ENCODE measurements at places on chromosomes 3 and 15.

DNA sequence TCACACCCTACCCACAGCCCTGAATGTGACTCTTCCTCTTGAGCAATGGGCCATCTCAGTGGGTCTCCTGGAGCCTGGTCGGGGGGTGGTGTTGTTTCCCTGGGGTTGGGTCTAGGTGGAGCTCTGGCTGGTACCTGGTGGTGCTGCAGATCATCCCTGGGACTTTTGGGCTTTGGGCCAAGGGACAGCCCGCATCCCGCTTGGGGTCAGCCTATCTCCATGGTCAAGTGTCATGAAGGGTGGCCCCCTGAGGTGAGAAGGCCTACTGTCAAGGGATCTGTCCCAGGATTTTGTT lies 202.0 kb downstream of the UBE3A start:
- DNase-seq: no peak

DNA sequence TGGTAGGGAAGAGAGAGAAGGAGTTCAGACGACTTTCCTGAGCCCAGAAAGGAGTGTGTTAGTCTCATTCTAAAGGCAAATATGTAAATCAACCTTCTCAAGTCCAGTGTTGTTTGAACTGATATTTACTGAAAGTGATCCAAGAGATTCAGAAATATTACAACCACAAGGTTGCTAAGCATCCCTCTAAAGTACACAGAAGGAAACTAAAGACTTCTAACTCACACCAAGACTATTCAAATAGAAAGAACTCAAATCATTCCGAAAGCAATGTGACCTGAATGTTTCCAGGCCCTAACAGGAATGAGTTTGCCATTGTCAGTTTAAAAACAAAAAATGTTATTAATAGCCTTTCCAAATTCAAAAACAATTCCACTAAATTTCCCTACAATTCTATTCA lies 56.9 kb upstream of the VGLL3 start:
- no peak for DNase-seq

GRCh38 chr15:89556413-89557262 lies 18.6 kb upstream of the TICRR start:
- peak; percentile 18 for DNase-seq

GRCh38 chr3:52907497-52907896 lies 10.1 kb upstream of the STIMATE start:
- no peak for DNase-seq

DNA sequence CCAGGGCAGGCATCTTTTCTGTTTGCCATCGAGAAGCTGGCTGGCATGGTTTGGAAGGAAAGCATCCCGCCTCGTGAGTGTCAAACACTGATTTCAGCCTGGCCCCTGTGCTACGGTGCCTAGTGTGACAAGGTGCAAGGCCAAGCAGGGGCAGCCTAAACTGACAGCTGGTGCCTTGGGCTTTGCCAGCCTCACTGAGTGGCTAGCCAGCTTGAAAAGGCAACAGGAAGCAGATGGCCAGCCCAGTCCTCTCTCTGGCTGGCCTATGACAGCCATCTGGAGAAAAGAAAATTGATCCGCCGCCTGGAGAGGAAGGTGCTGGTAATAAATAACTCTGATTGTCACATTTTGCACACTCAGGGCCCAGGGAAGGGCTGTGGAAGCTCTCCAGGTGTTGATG lies 52.2 kb downstream of the C3orf85 start:
- no peak for DNase-seq

GRCh38 chr15:68687136-68687735 lies 108.4 kb downstream of the CORO2B start:
- DNase-seq: no peak

DNA sequence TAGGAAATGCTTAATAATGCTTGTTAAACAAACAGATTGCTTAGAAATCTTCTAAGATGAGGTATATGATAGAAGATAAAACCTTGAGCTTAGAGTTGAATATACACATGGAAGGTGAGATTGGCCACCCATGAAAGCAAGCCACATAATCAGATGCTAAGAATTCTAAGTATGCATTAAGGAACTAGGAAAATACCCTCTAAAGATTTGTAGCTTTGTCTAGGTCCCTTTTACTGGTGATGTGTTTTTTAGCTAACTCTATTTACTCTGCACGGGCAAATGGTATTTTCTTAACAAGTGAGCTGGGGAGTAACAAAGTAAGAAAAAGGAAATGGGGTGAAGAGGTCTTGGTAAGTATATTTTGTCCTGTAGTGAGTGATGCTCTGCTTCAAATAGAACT lies 310.3 kb downstream of the OXSM start:
- DNase-seq: no peak

- DNase-seq: no peak
These were observed 453.3 kb downstream of the ROBO1 start for GRCh38 chr3:79314544-79314943.

- no peak for DNase-seq
These were observed 4.9 kb upstream of the CHRNA3 start for GRCh38 chr15:78625606-78626280.

GRCh38 chr15:36330598-36330997 lies 248.8 kb upstream of the CDIN1 start:
- DNase-seq: no peak

DNA sequence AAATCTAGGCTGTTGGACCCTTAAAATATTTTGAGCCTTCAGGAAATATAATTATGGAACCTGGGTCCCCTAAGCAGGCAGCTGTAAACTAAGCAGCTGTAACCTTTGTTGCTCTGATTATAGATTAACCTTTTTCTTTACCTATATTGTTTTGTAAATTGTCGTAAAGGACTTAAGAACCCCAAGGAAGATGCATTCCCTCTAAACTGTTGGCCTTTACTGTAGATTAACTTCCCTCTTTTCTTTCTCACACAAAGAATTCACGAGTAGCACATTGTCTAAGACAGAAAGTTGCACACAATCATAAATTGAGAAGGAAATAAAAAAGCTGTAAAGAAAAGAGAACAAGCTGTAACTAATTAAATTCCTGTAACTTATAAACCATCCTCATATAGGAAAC lies 877.3 kb downstream of the ROBO2 start:
- no peak for DNase-seq

All from stimulated activated naive CD8-positive, alpha-beta T cell treated with anti-CD3 and anti-CD28 coated beads, Interleukin-15, amount 100 ng/mL, for 72 hours (primary cell).